ENCODE measurements at places on chromosomes 1 and 21. TPM values are rescaled to one million over a fixed set of nuclear protein-coding genes. Genes with fewer than 3 reads are reported as not detected.

Gene ALX3
- not detected for total RNA-seq

- DNase-seq = no peak
Observed at GRCh38 chr1:33050221-33051076, 13.8 kb upstream of the AK2 start.

Gene MYCL
- 4.2 TPM for total RNA-seq

Gene NCAM2
- 0.82 TPM for total RNA-seq

GRCh38 chr1:145898756-145899155 is 11.1 kb downstream of the ITGA10 start:
- DNase-seq = no peak

DNA sequence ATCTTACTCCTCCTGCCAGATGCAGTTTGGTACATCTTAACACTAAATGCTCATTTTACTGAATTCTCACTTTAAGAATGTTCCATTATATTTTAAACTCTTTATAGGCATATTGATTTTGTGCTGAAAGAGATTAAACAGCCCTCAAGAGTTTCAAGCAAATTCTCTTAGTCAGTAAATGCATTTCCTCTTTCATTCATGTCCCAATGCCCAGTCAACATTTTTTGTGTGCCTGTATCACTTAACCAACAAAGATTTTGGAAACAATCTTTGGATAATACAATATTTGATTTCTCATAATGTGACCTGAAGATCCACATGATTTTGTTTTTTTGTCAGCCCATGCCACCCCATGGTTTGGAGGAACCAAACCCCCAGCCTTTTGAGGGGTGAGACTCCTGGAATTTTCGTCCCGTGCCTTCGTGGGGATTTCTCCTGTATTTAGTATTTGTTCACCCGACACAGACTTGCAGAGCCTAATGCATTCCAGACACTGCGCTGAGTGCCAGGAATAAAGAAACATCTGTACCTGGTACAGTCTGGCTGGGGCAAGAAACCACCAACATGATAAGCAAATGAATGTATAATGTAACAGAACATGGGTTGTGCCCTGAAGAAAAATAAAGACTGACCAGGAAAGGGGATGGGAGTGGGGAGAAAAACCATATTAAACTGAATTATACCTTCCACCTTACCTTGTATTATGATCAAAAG is 47.1 kb upstream of the ETS2 start:
- no peak for DNase-seq

DNA sequence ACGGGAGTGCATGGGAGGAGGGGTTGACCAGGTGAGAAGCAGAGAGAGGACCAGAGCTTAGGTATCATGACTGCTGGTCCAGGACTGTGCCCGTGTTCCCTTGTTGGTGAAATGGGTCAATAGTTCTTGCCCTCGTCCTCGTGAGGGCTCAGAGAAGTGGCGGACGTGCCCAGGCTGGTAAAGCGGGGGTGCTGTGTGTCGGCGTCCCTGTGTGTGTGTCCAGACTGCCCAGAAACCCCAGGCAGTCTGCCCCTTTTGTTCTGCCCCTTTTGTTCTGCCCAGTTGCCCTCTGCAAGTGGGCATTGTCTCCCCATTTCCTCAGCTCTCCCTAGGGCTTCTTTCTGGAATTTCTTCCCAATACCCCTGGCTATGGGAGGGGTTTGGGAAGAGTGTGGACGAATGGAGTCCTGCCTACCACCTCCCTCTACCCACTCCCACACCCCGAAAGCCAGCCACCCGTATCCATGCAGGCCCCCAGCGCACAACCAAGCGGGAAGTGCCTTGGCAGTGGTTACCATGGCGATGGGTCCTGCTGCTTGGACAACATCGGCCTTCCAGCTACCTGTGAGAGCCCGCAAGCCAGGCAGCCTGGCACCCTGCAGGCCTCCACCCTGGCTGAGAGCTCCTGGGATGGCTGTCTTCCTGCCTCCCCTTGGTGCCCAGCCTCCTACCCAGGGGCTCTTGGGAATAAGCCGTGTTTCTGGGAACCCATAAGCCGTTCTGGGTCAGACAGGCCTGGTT is 34.7 kb downstream of the ACOT11 start:
- DNase-seq = peak; percentile 90

- peak; percentile 65 for DNase-seq
Observed at GRCh38 chr1:4485398-4485797, 169.0 kb upstream of the AJAP1 start.

DNA sequence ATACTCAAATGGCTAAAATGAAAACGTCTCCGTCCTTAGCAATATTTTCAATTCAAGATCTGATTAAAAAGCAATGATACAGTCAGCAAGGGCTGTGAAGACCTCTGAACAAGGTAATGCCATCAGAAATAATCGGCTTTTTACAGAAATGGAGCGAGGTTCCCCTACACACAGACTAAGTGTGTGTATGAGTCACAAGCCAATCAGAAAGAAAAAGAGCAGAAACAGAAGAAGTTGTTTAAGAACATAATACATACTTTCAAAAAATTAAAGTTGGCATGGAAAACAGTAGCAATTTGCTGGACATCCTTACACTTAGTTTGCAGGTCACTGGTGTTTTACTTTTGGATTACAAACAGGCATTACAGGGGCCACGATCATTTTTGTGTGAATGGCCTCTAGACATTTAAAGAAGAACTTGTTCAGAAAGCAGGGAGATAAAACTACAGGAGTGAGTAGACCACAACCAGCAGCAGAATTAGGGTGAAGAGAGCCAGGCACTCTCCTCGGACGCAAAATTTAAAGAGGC is 350.0 kb upstream of the RUNX1 start:
- no peak for DNase-seq

DNA sequence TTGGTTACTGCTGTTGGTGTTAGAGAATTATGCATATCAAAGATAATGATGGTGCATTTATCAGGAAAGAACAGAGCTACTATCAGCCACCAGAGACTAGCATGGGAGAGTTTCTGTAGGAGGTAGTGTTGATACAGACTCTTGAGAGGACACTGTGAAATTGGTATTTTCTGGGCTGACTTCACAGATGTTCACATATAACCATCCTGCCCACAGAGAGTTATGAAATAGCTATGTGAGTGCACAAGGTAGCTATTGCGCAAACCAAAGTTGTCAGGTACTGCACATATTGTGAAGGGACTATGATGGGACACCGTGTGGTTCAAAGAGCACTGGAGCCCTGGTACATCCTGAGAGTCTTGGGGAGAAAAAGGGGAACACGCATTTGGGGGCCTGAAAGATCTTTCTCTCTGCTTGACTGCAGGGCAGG is 1.4 kb upstream of the TLCD4 start:
- no peak for DNase-seq

DNA sequence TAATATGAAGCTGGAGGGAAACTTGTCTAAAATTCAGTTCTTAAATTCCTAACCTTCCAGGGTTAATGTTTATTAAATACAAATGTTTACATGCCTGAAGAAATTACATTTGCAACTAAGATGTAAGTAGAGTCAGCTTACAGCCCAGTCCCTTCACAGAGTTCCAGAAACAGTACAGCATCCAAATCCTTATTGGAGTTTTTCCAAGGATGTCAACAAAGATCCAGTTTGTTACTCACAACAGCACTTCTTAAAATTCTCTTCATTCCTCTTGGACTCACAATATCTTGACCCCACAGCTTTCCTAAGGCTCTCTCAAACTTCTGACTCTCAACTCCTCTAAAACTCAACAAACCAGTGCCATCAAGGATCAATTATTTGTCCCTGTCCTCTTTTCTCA is 50.1 kb upstream of the RWDD3 start:
- no peak for DNase-seq

Gene KRTAP21-2
- total RNA-seq = not detected

DNA sequence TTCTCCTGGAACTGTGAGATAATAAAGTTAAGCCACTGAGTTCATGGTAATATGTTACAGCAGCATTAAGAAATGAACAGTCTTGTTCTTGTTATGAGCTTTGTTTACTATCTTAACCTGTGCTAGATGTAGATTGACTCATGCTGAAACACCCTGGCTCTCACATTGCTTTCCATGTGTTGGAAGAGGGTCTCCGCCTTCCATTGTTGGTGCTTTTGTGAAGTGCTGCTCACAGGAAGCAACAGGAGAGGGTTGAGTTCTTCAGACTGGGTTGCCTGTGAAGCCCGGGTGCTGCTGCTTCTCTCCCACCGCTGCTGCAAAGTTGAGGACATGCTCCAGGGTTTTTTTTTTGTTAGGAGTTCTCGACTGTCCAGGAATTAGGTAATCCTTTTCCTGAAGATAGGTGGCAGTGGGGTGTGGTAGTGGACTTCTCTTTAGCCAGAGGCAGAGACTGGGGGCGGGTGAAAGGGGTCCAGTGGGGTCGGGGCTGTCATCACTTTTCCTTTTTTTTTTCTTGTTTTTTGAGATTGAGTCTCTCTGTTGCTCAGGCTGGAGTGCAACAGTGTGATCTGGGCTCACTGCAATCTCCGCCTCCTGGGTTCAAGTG is 28.7 kb upstream of the HMGN1 start:
- DNase-seq = no peak

DNA sequence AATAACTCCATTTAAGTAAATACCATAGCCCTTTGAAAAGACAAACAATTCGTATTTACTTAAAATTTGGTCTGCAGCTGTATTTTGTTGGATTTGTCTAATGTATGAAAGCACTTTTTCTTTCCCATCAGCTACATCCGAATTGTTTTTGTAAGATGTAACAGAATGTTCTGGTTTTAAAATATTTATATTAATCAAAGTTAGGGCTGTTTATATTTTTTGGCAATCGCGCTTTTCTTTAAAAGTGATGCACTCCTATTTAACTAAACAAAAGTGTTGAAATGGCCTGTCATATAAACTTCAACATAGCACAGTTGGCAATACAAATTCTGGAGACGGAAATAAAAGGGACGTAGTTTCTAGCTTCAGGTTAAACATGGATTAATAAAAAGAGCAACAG is 216.3 kb upstream of the ADGRL2 start:
- DNase-seq = peak; percentile 15

DNA sequence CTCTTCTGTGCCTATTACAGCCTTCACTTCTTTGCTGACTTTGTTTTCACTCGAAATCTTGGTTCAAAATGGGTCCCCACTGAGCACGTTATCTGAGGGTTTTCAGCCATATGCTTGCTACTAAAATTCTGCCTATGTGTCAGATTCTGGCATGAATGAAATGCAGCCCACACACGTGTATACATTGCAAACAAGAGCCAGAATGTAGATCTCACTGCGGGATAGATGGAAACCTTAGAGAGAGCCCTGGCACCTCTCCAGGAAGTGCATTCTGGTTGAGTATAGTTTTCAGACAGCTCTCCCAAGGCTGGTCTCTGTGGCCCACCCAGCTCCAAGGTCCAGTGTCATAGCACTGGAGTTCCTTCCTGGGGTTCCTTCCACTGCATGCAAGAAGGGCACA is 234.7 kb upstream of the GJB5 start:
- DNase-seq = no peak

GRCh38 chr1:119773711-119774241 is 5.1 kb upstream of the HMGCS2 start:
- DNase-seq = peak; percentile 88

DNA sequence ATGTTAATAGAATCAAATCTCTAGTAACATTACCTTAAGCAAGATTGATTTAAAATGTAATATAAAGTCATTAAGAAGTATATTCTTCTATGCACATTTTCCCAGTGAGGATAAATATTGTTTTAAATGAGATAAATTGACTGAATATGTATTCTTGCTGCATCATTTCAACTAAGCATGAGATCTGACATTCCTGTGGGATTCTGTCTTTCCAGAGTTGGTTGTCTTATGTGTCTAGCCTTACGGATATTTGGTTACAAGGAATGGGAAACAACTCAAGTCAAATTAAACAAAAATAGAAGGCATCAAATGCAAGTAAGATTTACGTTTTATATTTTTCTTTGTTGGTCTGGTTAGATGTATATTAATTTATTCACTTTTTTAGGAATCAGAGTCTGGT is 287.5 kb downstream of the PTGER3 start:
- no peak for DNase-seq

GRCh38 chr1:35390600-35391494 is 122.3 kb downstream of the ZMYM4 start:
- DNase-seq = peak; percentile 13

DNA sequence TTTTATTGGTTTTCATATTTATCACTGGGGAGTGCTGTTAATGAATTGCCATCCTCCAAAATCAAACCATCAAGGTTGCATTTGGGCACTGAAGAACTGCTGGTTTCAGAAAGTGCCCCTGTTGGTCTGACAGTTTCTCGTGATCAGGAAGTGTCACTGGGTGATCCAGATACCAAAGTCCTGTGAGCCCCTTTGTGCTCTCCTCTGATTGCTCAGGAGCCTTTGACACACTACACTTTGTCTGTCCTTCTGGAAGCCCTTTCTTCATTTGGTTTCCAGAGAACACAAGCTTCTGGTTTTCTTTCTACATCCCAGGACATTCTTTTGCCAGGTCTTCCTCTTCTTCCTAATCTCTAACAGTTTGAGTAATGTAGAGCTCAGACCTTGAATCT is 165.8 kb upstream of the PROX1 start:
- no peak for DNase-seq

GRCh38 chr21:39010629-39011404 is 172.4 kb downstream of the PSMG1 start:
- no peak for DNase-seq

DNA sequence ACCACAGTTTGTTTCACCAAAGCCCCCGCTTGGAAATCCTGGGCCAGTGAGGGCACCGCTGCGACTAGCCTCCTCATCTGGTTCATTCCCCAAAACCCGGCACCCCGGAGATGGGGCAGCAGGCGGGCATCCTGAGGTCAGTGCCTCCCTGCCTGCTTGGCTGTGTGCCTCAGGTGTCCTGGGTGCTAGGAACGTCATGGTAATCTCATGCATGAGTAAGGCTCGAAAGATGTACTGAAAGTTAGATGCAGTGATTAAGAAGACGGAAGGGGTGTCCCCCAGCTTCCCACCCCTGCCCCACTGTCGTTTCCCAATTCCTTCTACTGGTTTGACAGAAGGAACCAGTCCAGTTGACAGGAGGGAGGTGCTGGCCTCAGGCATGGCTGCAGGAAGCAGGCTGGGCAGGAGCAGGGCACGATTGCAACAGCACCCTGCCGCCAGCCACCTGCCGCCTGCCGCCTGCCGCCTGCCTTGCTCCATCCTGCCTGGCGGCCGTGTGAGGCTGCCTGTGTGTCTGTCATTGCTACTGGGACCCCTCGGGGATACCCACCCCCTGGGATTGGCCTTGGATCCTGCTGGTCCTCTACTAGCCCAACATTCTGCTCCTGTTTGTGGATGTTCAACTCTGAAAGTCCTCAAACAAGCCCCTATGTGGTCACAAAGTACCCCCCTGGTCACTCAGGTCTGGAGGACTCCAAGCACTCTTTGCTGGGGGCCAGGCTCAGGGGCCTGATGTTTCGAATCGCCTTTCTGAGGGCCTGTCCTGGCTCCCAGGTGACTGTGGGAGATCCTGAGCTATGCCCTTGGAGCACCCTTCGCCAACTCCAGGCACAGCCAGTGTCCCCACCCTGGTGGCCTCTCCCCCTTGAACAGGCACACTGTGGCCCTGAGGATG is 73.0 kb upstream of the IFFO2 start:
- no peak for DNase-seq

- DNase-seq = peak; percentile 23
Observed at GRCh38 chr1:182575540-182576149, 13.4 kb downstream of the RNASEL start.

GRCh38 chr1:6001992-6002576 is 9.9 kb upstream of the NPHP4 start:
- no peak for DNase-seq
